ENCODE measurements at places on chromosomes 7 and 10.

GRCh38 chr10:90914992-90915765 is 5.7 kb downstream of the ANKRD1 start:
- no peak for DNase-seq

- no peak for DNase-seq
Observed at GRCh38 chr10:62196528-62196927, 72.1 kb downstream of the RTKN2 start.

DNA sequence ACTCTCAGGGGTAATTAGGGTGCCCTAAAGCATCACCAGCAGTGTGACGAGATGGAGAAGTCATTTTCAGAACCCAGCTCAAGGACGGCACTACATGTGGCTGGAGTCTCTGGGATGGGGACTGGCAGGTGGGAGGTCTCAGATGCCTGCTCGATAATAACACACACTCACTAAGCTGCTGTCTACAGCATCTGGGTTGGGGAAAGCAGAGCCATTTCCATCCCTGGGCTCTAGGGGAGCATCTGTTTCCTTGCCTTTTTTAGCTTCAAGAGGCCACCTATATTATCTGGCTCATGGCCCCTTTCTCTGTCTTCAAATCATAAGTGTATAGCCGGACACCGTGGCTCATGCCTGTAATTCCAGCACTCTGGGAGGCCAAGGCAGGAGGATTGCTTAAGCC is 79.6 kb downstream of the SH3PXD2A start:
- no peak for DNase-seq

- DNase-seq = no peak
Observed at GRCh38 chr7:103348452-103348851, 1.0 kb downstream of the PSMC2 start.

DNA sequence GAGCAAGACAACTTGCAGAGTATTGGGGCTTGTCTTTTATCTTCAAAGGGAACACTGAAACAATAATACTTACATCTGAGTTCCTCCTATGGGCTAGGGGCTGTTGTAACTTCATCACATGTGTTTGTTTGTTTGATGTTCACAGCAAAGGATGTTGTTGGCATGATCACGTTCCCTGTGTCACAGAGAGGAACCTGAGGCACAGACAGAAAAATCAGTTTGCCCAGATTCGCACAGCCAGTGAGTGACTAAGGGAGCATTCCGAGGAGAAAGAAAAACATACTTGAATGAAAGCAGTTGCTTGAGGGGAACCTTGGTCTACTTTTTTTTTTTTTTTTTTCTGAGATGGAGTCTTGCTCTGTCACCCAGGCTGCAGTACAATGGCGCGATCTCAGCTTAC is 87.2 kb upstream of the PFKP start:
- peak; percentile 43 for DNase-seq

GRCh38 chr7:106365252-106366005 is 80.6 kb upstream of the NAMPT start:
- DNase-seq = no peak

GRCh38 chr7:2521952-2522591 is 2.5 kb downstream of the LFNG start:
- no peak for DNase-seq

DNA sequence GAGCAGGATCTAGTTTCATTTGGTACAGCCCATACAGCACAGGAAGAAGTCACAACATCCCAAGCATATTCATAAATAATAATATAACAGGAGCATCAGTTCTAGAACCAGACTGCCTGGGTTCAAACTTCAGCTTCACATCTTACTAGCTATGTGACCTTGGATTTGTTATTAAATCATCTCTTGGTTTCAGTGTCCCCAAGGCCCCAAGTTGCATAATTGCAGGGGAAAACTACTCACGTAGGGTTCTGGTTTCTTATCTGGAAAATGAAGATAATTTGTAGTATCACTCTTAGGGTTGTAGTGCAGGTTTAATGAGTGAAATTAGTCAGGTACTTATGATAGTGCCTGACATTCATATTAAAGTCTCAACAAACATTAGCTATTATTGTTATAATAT is 5.5 kb upstream of the IQUB start:
- DNase-seq = no peak

GRCh38 chr10:58647376-58648112 is 134.9 kb downstream of the BICC1 start:
- no peak for DNase-seq

- DNase-seq = peak; percentile 64
Observed at GRCh38 chr10:42809676-42810075, 27.1 kb downstream of the BMS1 start.

DNA sequence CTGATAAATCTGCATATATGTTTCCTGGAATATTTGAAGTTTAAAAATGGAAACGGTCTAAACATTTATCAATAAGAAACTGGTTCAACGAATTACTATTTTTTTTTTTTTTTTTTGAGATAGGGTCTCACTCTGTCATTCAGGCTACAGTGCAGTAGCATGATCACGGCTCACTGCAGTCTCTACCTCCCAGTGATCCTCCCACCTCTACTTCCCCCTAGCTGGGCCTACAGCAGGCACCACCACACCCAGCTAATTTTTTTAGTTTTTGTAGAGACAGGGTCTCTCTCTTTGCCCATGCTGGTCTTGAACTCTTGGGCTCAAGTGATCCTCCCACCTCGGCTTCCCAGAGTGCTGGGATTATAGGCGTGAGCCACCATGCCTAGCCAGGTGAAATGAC is 68.3 kb downstream of the UBE2H start:
- DNase-seq = no peak

- no peak for DNase-seq
Observed at GRCh38 chr7:156466955-156467625, 173.5 kb upstream of the RNF32 start.

DNA sequence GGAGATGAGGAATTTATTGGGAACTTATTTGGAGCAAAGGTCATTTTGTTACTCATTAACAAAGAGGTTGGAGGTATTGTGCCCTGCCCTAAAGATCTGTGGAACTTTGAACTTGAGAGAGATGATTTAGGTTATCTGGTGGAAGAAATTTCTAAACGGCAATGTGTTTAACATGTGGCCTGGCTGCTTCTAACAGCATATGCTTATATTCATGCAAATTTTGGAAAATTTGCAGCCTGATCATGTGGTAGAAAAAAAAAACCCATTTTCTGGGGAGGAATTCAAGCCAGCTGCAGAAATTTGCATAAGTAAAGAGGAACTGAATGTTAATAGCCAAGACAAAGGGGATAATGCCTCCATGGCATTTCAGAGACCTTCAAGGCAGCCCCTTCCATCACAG is 10.7 kb upstream of the PANK1 start:
- DNase-seq = no peak

DNA sequence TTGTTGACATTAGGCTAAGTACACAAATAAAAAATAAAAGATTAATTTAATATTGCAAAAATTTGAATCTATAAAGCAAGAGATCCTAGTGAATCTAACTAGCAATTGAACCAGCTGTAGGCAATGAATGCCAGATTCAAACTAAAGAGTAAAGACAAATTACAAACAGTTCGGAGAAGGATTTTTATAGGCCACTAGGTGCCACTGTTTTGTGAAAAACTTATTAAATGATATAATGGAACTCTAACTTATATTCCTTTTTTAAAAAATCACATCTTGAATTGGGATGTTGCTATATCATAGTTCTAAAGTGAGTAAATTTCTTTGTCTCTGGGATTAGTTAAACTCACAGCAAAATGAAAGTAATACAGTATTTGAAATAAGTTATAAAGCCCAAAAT is 39.1 kb upstream of the GNAI1 start:
- no peak for DNase-seq

- DNase-seq = no peak
Observed at GRCh38 chr10:13056456-13057077, 43.4 kb upstream of the OPTN start.

GRCh38 chr7:41699516-41699915 is 3.4 kb downstream of the INHBA start:
- DNase-seq = no peak

GRCh38 chr7:45407730-45408408 is 166.3 kb upstream of the ADCY1 start:
- no peak for DNase-seq

- DNase-seq = no peak
Observed at GRCh38 chr10:80871083-80871482, 333.4 kb downstream of the SH2D4B start.

GRCh38 chr7:151320263-151320845 is 21.3 kb upstream of the NUB1 start:
- no peak for DNase-seq

DNA sequence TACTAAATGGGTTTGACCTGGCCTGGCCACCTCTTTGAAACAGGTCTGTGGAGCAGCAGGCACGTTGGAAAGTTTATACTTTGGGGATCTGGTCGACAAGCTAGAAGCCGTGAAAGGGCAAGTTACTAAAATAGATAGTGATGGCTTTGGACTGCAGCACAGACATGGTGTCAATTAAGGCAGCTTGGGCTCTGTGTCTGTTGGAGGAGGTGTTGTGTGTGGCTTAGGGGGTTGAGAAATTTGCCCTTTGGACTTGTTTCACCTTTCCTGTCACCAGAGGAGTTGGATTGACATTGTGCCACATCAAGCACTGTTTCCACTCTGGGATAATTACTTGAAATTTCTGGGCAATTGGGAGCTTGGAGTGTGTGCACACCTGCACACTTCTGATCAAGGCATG is 251.8 kb upstream of the MKI67 start:
- DNase-seq = no peak

DNA sequence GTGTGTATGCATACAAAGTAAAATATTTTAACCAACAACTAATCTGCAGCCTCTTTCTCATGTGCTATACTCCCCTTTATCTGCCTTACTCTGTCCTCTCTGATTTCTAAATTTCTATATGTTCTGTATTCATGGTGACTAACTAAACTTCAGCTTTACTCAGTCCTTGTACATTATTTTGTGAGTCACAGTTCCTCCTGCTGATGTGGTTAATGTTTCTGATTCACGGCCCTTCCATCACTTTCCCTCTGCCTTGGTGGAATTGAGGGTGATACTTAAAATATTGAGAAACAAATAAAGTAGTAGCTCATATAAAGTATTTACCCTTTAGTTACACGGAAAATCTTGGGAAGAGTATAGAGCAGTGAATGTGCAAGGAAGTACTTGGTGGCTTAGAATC is 899.1 kb upstream of the ZWINT start:
- DNase-seq = no peak

GRCh38 chr7:111537134-111537533 is 25.2 kb downstream of the IMMP2L start:
- no peak for DNase-seq

GRCh38 chr7:65430344-65431186 is 56.9 kb downstream of the ZNF92 start:
- no peak for DNase-seq

DNA sequence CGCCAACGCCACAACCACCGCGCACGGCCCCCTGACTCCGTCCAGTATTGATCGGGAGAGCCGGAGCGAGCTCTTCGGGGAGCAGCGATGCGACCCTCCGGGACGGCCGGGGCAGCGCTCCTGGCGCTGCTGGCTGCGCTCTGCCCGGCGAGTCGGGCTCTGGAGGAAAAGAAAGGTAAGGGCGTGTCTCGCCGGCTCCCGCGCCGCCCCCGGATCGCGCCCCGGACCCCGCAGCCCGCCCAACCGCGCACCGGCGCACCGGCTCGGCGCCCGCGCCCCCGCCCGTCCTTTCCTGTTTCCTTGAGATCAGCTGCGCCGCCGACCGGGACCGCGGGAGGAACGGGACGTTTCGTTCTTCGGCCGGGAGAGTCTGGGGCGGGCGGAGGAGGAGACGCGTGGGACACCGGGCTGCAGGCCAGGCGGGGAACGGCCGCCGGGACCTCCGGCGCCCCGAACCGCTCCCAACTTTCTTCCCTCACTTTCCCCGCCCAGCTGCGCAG is 424 bp downstream of the EGFR start:
- DNase-seq = peak; percentile 23

- peak; percentile 32 for DNase-seq
Observed at GRCh38 chr10:63767138-63767801, 246.1 kb downstream of the REEP3 start.

DNA sequence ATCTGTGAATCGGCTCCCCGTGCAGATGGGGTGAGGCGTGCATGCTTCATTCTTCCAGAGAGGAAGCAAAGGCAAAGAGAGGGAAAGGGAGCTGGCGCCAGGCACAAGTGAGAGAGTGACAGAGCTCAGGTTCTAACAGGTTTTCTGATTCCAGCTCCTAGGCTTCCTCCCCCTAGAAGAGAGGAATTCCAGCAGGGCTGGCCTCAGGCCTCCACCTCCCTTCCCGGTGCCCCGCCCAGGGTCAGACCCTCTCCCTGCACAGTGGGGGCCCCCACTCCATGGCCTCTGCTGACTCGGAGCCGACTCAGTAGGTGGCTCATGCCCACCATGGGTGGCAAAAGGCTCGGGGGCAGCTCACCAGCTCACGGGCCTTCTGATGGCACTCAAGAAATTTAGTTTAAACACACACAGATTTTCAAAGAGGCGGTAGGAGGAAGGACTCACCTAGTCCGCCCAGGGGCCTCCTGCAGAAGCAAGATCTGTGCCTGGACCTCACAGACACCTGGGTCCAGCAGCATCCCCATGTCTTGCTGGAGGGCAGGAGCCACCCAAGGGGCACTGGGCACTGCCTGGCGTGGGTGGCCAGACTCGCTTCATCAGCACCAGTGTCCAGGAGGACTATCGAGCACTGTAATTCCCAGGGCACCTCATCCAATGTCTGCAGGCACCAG is 183.5 kb downstream of the MAD1L1 start:
- no peak for DNase-seq

DNA sequence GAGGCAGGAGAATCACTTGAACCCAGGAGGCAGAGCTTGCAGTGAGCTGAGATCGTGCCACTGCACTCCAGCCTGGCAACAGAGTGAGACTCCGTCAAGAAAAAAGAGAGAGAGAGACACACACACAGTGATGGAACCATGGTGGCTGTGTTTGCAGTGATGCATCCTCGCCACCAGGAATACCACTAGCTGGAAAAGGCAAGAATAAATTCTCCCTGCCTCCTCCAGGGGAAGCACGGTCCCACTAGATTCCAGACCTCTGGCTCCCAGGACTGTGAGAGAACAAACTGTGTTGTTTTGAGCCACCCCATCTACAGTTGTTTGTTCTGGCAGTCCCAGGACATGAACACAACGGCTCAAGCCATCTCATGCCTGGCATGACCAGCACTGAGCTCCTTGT is 320.3 kb upstream of the FOXK1 start:
- no peak for DNase-seq

DNA sequence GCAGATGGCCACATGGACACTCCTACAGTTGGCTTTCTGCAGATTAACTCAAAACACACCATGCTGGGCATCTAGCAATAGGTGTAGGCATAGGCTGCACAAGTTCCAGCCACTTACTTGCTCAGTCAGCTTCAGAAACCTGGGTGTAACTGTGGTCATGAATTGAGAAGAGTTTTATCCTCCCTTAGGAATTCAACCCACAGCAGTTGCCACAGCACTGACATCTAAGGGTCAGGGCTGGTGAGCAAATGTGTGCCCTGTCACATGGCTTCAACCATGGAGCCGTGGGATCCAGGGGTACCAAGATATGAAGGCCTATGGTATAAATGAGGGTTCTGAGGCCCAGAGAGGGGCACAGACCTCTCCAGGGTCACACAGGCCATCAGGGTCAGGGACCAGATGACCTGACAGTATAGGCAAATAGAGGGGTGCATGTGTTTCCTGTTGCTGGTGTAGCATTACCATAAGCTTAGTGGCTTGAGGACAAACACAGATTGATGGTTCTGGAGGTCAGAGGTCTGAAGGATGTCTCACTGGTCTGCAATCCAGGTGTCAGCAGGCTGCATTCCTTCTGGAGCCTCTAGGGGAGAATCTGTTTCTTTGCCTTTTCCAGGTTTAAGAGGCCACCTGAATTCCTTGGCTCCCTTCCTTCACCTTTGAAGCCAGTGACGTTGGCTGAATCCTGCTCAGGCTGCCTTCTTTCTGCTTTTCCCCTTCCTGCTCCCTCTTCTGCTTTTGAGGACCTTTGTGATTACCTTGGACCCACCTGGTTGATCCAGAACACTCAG is 24.1 kb downstream of the MINDY4 start:
- peak; percentile 29 for DNase-seq

- DNase-seq = no peak
Observed at GRCh38 chr7:48213226-48213625, 42.0 kb downstream of the ABCA13 start.

All from kidney glomerular epithelial cell (primary cell).